Mucosa of gallbladder (tissue), 1 donor: ENCODE measurements at places on chromosomes 5 and 9. TPM values are rescaled to one million over a fixed set of nuclear protein-coding genes. Genes with fewer than 3 reads are reported as not detected.

The DIRAS2 gene
- 26.3 TPM for total RNA-seq

DNA sequence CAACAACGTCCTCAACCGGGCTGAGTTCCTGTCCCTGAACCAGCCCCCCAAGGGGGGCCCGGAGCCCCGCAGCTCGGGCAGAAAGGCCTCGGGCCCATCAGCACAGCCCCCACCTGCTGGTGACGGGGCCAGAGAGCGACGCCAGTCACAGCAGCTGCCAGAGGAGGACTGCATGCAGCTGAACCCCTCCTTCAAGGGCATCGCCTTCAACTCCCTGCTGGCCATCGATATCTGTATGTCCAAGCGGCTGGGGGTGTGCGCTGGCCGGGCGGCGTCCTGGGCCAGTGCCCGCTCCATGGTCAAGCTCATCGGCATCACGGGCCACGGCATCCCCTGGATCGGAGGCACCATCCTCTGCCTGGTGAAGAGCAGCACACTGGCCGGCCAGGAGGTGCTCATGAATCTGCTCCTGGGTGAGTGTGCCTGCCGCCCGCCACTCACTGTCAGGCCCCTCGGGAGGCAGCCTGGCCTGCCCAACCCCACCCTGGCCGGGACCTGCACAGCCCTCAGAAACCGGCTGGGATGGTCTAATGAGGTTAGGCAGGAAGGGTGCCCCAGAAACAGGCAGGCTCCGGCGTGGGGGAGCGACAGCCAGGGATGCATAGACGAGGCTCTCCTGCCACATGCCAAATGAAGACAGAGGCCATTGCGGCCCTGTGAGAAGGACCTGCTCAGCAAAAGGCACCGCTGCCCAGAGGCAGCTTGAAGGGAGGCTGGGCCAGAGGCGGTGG lies 678 bp downstream of the PLPP7 start:
- DNase-seq, result no peak

The EPB41L4B gene
- total RNA-seq, result 31.1 TPM

DNA sequence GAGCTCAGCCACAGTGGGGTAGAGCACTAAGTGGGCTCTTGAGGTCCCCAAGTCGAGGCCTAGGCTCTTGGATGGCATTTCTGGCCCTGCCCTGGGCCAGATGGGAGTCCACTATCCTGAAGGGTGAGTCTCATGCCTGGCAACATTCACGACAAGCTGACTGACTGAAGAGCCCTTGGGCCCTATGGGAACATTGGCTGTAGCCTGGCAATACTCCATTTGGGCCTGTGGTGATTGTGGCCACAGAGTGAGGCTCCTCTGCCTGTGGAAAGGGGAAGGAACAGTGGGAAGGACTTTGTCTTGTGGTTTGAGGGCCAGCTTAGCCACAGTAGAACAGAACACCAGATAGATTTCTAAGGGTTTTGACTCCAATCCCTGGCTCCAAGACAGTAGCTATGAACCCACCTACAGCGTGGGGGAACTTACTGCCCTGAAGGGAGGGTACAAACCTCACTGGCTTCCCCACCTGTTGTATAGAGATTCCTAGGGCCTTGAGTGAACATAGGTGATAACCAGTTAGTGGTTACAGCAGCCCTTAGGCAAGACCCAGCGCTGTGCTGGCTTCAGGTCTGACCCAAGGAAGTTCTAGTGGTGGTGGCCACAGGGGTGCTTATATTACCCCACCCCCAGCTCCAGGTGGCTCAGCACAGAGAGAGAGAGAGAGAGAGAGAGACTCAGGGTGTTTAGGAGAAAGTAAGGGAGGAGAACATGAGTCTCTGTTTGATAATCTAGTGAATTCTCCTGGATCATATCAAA lies 72.4 kb downstream of the KIAA0825 start:
- peak; percentile 17 for DNase-seq

DNA sequence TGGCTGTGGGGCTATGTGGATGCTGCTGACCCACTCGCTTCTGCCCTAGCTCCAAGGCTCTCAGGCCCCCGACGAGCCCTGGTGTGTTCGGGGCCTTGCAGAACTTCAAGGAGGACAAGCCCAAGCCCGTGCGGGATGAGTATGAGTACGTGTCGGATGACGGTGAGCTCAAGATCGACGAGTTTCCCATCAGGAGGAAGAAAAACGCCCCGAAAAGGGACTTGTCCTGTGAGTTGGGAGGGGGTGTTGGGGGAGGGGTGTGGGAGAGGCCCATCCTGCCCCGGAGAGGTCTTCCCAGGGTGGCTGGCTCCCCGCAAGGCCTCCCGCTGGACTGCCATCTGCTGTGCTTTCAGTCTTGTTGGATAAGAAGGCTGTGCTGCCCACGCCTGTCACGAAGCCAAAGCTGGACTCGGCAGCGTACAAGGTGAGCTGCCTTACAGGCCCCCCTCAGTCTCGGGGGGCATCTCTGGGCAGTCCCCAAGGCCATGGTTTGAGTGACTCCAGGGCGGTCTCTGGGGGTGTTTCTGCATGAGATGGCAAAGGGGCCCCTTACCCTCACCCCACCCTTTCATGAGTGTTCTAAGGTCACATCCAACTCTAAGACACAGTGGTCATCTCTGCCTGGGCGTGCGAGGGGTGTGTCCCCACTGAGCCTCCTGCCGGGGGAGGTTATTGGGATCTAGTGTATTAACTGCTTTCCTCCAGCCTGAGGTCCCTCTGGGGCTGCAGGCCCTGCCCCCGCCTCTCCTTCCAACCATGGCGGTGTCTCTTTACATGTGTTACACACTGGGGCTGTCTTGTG lies 89.5 kb downstream of the PHF2 start:
- no peak for DNase-seq

The TLR4 gene
- 9.8 TPM for total RNA-seq

The KLHL3 gene
- total RNA-seq, result 20.3 TPM

DNA sequence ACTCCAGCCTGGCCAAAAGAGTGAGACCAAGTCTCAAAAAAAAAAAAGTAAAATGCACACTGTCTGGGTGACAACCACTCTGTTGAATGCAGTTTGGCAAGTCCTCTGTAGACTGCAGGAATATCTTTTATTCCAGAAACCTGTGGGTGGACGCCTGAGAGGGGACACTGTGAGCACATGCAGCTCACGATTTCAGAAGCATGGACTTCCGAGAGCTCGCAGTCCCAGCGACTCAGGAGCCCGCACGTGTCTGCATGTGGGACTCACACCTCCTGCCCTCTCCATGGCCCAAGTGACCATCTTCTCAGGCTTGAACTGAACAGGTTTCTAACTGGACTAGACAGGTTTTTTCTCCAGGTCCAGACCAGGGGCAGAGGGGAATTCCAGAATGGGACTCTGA lies 388.6 kb upstream of the IRX2 start:
- no peak for DNase-seq

The CYLC2 gene
- total RNA-seq, result not detected

The SHC3 gene
- 1.7 TPM for total RNA-seq

DNA sequence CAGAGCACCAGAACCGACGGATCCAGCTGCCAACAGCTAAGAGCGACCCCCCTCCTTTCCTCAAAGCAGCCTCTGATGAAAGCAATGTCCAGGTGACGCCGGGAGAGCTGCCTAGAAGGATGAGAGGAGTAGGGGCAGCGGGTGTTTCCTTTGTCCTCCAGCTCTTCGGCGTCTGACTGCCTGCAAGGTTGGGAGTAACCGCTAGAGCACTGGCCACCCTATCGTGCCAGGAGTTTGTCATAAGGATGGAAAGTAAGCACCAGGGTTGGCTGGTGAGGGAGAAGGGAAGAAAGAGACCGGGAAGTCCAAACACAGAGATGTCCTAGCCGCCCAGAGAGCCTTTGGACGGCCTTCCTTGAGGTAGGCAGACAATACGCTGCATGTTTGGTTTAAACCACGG lies 10.8 kb downstream of the MRPL36 start:
- DNase-seq, result no peak

The PRR16 gene
- 4.9 TPM for total RNA-seq

DNA sequence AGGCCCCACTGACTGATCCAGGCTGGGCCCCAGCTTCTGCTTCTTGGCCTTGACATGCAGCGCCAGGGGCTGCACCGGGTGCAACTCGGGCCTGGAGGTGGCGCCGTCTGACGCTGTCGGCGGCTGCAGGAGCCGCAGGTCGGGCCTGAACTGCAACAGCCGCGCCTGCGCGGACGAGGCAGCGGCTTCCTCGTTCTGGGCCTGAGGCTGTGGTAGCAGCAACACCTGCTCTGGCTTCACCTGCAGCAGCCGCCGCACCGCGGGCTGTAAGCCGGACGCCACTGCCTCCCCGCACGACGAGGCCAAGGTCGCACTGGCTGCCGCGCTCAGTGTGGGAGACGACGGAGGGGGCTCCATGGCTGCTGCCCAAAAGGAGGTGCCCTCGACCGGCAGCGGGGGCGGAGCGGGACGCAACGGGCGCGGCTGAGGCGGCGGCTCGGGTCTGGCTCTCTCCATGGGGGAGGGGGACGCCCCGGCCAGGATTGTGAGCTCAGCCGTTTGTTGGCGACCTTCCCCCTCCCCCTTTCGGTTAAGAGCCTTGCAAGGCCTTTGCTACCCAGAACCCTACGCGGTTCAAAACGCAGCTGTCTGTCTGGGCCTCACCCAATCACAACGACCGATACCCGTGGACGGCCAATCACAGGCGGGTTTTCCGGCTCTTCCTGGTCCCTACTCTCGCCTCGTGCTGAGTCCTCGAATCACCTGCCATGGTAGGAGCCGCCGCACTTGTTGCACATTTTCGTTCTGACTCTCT lies 438 bp downstream of the SOX30 start:
- DNase-seq, result peak; percentile 71

DNA sequence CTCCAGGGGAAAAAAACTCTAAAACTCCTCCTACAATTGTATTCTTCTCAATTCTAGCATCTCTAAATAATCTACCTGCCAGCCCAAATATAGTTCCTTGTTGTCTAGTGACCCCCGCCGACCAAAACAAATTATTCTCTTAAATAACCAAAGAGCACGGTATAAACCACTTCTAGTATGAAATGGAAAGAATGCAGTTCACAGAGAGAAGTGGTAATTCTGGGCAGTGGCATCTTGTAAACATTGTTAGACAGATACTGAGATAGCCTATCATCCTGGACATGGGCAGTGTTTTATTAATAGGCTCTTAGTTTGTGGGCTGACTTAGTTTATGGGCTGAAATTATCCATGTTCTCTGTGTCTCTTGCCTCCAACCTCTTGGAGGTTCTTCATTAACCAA lies 1412.6 kb upstream of the CDH9 start:
- no peak for DNase-seq

- no peak for DNase-seq
These were observed at the start of gene FLT4 for GRCh38 chr5:180649297-180650039. Gene FLT4 (minus strand): TSS chr5:180649600. CDS start chr5:180649545, 55 bp downstream.

- DNase-seq, result no peak
These were observed 72.8 kb downstream of the SLF1 start for GRCh38 chr5:94691291-94691690.

DNA sequence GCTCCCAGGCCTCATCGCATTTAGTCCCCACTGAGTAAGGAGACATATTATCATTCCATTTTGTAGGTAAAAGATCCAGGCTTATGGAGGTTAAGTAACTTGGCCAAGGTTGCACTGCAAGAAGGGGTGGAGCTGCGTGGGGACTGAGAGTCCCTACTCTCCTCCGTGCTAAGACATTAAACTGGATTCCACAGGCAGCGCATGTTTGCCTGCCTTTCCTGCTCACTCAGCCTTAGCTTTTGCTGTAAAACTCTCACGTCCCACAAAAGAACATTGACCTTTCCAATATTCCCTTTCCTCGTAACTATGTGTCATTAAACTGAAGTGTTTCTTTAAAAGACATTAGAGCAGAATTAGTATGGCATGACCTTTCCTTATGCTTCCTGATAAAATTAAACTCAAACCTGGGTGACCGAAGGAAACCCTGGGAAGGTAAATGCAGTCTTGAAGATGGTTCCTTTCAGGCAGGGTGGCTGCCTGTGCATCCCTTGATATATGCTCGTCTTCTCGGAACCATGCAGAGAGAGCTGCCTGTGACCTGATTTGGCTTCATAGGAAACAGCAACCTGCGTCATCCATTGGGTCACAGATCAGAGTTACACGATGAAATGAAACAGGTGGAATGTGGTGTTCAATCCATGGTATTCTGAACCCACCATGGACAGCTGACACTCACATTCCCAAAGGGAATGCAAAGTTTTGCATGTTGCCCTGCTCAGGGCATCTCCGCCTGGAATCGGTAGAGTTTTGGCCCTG lies 85.9 kb downstream of the TMEM252 start:
- no peak for DNase-seq

GRCh38 chr5:6755519-6755918 lies 42.3 kb downstream of the TENT4A start:
- DNase-seq, result no peak

- no peak for DNase-seq
These were observed 156.1 kb upstream of the DAB2 start for GRCh38 chr5:39580702-39581453.
